ENCODE measurements at places on chromosomes 7 and 10.

DNA sequence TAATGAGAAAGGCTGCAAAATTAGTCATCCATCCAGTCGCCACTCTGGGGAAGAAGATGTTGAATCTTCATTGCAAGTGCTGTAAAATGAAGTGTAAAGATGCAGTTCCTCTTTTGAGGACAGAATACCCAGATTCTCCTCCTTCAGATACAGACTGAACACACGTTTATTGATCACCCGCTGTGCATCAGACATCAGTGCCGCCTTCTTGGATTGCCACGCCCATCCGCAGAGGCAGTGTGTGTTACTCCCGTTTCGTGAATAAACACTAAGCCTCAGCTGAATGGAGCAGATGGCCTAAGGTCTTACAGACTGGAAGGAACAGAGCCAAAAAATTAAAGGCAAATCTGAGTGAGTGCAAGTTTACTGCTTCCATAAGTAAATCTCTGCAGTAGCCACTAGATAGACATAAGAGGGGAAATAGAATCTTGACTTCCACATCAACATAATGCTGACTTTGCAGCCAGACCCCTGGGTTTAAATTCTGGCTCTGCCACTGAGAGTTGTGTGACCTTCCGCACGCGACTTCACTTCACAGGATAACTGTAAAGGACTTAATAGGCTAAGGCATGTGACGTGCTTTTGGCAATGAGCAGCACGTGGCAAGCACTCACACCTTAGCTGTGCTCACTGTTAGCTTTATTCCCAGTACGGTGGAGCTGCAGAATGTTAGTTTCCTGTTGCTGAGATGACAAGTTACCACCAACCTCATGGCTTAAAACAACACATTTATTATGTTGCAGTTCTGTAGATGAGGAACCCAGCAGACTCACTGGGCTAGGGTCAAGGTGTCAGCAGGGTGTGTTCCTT lies 285.9 kb downstream of the CELF2 start:
- DNase-seq: no peak

- no peak for DNase-seq
Observed at GRCh38 chr10:60334991-60335390, 54.7 kb downstream of the ANK3 start.

DNA sequence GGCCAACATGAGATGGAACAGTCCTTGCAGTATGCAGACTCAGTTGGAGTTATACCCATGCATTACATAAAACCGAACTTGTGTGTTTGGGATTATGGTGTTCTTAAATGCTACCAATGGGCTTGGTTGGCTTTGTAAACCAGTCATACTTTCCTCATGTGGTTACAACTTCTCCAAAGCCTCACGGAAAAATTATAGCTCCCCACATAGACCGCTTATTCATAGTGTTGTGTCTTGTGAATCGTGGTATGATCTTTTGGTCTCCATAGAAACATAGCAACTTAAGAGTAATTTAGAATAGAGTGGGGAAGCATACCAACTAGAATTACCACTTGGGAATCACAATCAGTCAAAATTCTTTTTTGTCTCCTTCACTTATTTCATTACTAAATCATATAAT lies 112.3 kb upstream of the FZD1 start:
- no peak for DNase-seq

GRCh38 chr7:109246330-109247077 lies 676.8 kb downstream of the DNAJB9 start:
- DNase-seq: no peak

GRCh38 chr7:727104-727805 lies at the start of gene PRKAR1B:
PRKAR1B (minus strand) TSS chr7:727281; CDS start chr7:711505, 15,776 bp downstream.
- DNase-seq: peak; percentile 54

DNA sequence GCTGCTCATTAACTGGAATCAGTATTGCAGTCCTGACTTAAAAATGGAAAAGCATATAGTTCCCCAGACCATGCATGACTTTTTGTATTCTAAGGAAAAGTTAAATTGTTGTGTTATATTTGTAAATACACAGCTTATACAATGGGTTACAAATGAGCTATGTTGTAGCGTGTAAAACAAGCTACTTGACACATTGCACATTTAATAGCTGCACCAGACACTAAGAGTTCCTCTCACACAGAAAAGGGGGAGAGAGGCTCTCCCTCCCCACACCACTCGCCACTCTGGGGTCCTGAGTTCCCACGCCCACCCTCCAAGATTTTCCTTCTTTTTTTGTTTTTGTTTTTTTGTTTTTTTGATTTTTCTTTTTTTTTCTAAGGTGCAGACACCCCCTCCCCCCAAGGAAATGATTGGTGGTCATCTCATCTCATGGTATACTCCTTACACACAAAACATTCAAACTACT lies 6.3 kb downstream of the KLF6 start:
- DNase-seq: no peak

- no peak for DNase-seq
Observed at GRCh38 chr10:82618007-82618406, 743.0 kb downstream of the NRG3 start.

- no peak for DNase-seq
Observed at GRCh38 chr7:108071551-108071950, 58.6 kb downstream of the LAMB4 start.

DNA sequence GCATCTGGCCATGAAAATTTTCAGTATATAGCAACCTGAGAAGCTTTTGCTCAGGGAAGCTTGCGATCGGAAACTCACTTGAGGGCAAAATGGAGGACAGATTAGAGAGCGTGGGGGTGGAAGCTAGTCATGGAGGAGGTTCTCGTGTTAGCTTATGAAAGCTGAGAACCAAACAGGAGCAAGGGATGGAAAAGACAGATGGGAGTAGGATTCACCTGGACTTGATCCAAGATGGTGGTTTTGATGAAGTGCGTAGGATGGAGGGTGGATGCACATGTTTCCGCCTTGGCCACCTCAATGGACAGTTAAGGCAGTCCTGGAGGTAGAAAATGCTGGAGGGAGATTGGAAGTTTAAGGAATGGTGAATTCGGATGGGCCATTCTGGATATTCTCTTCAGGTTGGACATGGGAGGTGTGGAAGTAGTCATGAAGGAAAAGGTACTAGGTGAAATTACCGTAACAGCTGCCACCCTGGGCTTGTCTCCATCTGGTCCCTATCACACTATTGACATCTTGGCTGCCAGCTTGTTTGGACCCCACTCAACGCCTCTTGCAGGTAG lies 6.3 kb upstream of the C10orf95 start:
- no peak for DNase-seq

- peak; percentile 71 for DNase-seq
Observed at GRCh38 chr7:5477723-5478531, 54.3 kb upstream of the TNRC18 start.

DNA sequence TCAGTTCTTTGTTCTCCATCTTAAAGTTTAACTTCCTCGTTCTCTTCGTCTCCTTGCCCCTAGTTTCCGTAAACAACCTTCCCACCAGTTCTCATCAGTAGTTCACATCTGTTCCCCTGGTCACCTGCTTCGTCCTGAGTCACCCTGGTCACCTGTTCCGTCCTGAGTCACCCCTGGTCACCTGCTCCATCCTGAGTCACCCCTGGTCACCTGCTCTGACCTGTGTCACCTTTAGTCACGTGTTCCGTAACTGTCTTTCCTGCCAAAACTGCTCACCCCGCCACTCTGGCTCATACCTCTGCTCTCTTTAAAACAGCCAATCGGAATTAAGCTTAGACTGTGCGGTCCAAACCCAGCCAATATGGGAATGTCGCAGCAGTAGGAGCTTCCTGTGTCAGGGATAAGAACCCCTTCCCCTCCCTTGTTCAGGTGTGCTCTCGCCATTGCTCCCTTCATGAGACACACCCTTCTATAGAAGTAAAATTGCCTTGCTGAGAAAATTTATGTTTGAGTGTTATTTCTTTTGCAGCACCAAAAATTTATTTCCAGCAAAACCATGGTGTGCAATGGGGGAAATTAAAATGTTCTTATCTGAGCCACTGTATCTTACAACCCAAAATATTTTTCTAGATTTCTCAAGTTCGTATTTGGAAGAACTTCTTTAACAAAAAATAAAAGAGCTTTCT lies 112.2 kb downstream of the VIM start:
- no peak for DNase-seq

DNA sequence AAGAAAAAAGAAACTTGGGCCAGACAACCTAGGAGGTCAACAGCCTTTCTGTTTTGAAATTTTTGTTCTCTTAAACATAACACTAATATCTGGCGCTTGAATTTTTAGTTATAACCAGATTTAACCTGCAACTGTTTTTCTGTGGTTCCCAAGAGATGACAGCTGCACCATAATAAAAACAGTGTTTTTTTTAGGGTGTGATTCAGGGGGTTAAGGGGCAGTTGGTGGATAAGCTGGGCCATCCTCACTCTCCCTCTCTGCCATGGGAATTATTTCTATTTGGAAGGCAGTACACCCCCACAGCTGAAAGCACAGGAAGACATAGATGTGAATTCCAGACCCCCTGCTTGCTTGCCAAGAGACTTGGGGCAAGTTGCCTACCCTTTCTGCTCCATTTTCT lies 20.1 kb upstream of the TM9SF3 start:
- no peak for DNase-seq

DNA sequence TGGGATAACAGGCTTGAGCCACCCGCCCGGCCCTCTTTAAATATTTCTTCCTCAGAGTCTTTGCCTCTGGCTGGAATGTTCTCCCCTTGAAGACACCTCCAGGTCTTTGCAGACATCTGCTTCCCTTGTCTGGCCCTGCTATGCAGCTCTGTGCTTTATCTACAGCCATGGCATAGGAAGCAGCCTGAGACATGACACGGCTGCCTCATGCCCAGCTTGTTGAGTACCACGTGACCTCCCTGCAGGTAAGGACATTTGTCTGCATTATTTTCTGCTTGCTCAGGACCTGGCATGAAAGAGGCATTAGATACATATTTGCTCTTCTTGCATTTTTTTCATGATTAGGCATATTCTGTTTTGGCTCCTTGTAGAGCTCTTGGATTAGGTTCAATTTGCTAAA lies 113.8 kb upstream of the KLF6 start:
- DNase-seq: no peak

GRCh38 chr7:36119005-36119706 lies 33.9 kb upstream of the EEPD1 start:
- no peak for DNase-seq

GRCh38 chr7:25870574-25870973 lies 281.4 kb upstream of the NFE2L3 start:
- DNase-seq: no peak

DNA sequence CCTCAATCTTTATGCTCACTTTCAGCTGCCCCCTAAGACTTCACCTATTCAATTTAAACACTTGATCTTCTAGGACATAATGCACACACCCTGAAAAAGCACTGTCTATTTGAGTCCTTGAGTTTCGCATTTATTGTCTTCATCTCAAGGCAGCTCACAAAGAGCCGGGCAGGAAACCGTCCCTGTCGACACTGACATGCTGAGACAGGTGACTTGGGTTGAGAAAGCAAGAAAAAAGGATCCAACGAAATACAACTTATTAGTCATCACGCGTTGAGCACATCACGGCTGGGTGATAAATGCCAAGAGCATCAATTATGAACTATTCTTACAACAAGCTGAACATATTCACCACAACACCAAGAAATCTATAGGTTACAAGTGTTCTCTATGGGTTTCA lies 91.1 kb downstream of the CALN1 start:
- DNase-seq: no peak

DNA sequence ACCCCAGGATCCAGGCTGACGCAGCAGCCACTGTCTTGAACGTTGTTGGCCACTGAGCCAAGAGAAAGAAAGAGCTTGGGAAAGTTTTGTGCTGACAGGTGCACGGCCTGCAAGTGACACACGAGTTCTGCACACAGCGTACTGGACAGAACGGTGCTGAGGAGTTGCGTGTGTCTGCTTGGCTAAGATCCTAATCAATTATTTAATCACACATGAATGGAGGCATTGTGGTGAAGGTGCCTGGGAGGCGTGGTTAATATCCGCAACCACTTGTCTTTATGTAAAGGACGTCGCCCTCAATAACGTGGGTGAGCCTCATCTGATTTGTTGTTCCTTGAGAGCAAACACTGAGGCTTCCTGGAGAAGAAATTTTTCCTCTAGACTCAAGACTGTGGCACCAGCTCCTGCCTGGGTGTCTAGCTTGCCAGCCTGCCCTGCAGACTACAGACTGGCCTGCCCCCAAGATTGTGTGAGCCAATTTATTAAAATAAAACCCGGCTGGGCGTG lies 16.6 kb upstream of the GNA12 start:
- no peak for DNase-seq

- no peak for DNase-seq
Observed at GRCh38 chr7:69882269-69882668, 284.0 kb downstream of the AUTS2 start.

DNA sequence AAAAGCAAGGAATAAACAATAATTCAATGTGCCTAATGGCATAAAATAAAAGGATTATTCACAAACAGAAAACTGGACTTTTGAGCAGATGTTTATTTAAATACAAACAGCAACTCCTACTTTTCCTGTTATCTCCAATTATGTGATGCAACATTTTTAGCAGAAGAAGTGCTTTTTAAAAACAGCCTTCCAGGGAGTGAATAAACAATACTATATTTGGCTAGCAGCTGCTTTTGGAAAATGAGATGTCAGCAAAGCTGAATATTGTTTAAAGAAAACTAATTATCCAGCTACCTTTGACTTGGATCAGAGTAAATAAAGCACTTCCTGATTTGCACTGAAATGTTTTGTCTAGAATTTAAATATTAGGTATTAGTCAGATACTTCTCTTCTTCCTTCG lies 23.2 kb downstream of the CDK1 start:
- no peak for DNase-seq

DNA sequence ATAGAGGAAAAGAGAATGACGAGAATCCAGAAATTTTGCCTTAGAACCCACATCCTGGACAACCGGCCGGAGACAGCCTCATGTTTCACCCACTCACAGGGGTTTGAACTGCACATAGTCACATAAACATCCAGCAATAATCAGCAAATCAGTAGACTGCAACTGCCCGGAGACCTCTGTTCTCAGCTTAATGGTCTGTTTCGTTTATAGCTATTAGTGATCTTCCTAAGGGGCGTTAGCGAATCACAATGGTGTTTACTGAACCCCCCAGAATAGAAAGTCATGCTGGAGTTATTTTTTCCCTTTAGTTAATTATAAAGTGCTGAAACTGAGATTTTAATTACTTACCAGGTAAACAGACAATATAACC lies 98.4 kb downstream of the SFMBT2 start:
- DNase-seq: no peak

DNA sequence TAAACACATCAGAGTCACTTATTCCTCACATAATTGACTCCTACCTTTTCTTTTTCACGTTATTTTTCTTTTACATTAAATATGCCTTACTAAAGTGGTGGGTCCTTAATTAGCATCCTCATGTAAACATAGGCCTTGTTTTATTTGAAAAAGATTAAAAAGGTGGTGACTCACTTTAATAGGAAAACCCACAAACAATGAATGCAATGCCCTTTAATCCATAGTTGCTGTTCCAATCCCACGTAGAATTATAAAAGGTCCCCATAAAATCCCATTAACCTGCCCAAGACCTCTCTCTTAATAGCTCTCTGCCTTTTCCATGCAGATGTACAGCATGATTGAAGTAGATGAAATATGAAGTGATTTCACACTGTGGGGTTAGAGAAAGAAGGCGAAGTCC lies 32.2 kb downstream of the SLC16A12 start:
- DNase-seq: no peak

DNA sequence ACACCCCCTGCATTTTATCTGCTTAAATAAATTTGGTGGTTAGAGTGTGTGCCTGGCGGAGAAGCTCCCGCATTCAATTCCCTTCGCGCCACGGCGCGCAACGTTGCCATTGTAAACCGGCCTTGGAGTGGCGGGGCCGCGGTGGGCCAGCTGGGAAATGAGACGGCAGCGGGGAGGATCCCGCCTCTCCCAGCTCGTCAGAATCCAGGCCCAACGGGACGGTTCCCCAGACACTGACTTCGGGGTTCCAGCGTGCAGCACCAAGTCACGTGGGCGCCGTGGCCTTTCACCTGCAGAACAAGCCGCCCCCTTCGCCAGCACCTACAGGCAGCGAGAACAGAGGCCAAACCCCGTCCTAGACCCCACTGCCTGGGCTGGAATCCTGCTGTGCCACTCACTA lies 103.4 kb downstream of the GRID1 start:
- no peak for DNase-seq

All from WTC11 (cell line).